Stimulated activated CD4-positive, alpha-beta T cell treated with anti-CD3 and anti-CD28 coated beads, Interleukin-4, amount 100 ng/mL, for 48 hours (primary cell): ENCODE measurements at places on chromosomes 3 and 15.

- DNase-seq = no peak
Measured at GRCh38 chr3:100992231-100993012, 799 bp downstream of the ABI3BP start.

DNA sequence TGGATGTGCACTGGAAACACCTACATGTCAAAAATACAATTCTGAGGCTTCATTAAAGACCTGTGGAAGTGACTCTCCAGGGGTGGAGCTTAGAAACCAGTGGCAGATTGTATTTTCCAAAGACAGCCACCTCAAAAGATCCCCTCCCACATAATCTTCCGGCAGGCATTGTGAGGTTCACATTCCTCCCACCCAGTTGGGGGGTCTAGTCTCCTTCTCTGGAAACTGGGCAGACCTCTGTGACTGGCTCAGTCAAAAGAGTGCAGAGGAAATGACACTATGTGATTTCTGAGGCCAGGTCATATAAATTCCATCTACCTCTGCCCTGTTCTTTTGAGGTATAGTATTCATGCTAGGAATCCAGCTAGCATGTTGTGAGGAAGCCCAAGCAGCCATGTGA is 1.9 kb upstream of the CFAP92 start:
- no peak for DNase-seq

- DNase-seq = no peak
Measured at GRCh38 chr3:183811638-183812037, 13.7 kb downstream of the MAP6D1 start.

DNA sequence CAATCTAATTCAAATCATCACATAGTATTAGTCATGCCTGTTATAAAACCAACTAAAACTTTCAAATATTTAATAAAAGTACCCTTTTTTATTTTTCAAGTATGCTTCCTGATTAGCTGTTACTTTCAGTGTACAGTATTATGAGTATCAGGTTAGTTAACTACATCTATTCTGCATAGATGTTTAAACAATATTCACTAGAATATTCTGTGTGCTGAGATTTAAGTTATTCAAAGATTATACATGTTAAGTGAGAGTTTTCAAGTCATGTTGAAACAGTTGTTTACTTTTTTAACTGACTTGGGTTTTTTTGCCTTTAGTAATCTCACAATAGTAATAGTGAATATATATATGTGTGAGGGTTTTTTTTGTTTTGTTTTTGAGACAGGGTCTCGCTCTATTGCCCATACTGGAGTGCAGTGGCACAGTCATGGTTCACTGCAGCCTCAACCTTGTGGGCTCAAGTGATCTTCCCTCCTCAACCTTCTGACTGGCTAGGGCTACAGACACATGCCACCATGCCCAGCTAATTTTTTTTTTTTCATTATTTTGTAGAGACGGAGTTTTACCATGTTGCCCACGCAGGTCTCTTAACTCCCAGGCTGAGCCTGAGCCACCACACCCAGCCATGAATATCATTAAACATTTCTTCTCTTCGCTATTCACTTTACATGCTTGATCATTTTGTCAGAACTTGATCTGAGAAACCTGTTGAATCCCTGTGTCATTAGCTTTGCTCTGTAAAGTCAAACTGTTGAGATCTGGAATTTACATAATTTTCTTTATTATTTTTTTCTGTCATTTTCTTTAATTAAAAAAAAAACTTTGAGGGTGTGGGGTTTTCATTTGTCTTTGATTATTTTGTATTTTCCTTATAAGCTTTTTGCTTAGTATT is 286.2 kb upstream of the UBE2E1 start:
- DNase-seq = no peak

GRCh38 chr3:45906681-45907407 is 20.5 kb downstream of the CCR9 start:
- no peak for DNase-seq

DNA sequence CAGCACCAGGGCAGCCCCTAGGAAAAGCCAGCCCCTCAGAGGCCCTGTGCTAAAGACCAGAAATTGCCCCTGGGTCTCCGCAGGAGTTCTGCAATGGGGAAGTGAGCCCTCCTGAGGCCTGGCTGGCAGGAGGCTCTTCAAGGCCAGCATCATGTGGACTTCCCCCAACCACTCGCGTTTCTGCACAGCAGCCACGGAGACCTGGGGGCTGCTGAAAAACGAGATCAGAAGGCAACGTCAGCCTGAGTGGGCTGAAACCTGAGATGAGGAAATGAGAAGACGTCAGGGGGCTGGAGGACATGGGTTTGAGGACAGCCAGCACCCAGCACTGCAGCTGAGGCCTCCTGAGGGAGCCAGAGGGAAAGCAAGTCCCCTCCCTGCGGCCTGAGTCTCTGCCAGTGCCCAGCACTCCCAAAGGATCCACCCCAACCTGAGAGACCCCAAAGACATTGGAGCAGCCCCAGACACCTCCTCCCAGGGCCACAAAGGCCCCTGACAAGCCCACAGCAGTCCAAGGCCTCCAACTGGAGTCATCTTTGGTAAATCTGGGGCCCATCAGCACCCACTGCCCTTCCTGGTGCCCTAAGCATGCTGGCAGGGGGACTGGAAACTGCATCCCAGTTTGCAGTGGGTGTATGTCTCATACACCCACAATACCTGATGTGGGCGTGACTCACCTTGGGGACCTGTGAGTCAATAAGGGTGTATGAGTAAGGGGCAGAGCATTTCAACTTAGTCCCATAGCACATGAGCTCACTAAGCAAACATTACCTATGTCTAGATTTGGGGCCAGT is 29.2 kb upstream of the CYP11A1 start:
- peak; percentile 54 for DNase-seq

GRCh38 chr3:124273651-124274050 is 281.7 kb upstream of the ROPN1 start:
- no peak for DNase-seq

- no peak for DNase-seq
Measured at GRCh38 chr15:56534728-56535127, 69.8 kb upstream of the MNS1 start.

DNA sequence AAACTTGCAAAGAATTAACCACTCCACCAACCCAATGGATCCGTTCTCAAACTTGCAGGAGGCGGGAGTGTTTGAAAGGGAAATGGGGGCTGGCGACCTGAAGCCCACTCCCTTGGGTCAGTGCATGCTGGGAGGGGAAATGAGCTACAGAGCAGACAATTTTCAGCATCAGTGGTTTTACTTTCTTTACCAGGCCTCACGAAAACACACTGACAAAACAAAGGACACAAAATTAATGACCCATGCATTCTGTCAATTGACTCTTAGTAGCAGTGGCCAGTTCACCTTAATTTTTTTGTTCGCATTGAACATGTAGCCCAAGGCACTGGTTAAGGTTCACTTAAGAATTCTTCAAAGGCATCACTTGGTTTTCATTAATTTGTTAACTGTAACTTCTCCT is 413.5 kb downstream of the MECOM start:
- DNase-seq = no peak

- no peak for DNase-seq
Measured at GRCh38 chr15:59812250-59812870, 123.2 kb upstream of the BNIP2 start.

DNA sequence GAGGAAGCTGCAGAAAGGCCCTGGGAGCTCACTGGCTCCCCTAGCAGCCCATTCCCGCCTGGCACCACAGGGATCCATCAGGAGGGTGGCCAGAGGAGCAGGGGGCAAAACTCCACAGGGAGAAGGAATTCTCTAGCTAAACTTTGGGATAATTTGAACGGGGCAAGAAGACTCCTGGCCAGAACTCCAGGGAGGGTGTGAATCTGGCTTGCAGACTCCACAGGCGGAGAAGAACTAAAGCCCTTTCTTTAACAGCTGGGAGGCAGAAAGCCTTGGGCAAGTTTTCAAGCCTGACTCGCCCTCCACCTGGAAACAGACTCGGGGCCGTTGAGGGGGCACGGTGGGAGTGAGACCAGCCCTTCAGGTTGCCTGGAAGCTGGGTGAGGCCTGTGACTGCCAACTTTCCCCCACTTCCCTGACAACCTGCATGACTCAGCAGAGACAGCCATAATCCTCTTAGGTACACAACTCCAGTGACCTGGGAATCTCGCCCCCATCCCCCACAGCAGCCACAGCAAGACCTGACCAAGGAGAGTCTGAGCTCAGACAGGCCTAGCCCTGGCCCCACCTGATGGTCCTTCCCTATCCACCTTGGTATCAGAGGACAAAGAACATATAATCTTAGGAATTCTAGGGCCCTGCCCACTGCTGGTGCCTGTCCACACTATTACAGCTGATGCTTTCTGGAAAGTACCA is 28.6 kb downstream of the SLC27A2 start:
- DNase-seq = no peak

DNA sequence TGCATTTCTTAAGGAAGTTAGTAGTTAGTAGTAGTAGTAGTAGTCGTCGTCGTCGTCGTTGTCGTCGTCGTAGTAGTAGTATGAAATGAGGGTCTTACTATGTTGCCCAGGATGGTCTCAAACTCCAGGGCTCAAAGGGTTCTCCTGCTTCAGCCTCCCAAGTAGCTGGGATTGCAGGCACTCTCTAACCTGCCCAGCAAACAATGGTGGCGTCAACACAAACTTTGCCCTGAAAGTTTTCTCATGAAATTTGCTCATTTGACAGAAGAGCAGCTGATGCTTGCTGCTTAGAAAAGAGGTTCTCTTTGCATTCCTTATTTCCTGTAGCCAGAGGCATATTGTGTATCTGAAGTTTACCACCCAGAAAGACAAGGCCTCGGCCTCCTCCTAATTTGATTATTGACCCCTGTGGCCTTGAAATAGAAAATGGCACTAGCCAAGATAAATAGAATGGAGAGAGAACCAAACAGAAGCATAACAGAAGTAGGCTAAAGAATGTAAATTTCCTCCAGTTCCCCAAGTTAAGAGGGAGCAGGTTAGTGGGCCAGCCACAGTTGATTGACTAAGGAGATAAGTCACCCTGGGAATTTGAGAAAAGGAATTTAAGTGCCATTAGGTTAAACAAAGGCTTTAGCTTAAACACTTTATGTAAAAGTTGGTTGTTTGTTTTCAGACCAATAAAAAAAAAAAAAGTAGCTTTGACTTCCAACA is 166.2 kb upstream of the ROBO2 start:
- no peak for DNase-seq

DNA sequence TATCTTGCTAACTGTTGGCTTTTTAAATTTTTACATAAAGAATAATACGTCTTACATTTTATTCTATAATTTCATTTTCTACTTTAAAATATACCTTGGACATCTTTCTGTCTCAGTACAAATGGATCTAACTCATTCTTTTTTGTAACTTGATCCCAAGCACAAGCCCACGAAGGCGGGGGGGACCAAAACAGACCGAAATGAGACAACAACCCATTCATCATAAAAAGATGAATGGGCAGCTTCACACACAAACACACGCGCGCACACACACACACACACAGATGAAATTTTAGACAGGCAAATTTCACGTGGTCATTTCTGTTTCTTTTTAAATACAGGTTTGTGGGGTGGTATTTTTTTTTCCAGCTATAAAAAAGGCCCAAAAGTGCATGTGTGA is 271.3 kb upstream of the TOPAZ1 start:
- DNase-seq = no peak

DNA sequence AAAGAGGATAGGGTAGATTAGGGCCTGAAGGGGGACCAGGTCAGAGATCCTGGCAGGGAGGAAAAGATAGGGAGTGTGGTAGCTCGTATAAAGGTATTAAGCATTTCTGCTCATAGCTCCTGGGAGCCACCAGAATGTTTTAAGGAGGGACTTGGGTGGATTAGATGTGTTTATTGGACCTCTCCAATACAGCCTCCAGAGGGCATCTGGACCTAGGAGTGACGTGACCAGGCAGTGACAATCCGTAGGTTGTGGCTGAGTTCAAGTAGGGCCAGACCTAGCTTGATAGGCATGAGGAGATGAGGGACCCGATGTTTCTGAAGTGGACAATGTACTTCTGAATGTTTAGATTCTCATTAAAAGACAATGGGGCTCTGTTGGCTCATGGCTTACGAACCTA is 435.2 kb downstream of the MCTP2 start:
- no peak for DNase-seq

GRCh38 chr3:150870406-150870805 is 34.8 kb downstream of the MINDY4B start:
- DNase-seq = no peak

DNA sequence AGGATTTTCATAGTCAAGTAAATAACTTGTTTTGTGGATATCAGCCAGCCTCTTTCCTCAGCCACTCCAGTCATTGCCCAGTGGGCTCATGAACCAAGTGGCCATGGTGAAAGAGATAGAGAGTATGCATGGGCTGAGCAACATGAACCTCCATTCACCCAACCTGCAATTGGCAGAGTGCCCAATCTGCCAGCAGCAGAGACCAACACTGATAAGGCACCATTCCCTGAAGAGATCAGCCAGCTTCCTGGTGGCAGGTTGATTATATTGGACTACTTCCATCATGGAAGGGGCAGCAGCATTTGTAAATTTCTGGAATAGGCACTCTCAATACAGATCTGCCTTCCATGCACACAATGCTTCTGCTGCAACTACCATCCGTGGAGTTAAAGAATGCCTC is 10.3 kb upstream of the MCF2L2 start:
- no peak for DNase-seq

DNA sequence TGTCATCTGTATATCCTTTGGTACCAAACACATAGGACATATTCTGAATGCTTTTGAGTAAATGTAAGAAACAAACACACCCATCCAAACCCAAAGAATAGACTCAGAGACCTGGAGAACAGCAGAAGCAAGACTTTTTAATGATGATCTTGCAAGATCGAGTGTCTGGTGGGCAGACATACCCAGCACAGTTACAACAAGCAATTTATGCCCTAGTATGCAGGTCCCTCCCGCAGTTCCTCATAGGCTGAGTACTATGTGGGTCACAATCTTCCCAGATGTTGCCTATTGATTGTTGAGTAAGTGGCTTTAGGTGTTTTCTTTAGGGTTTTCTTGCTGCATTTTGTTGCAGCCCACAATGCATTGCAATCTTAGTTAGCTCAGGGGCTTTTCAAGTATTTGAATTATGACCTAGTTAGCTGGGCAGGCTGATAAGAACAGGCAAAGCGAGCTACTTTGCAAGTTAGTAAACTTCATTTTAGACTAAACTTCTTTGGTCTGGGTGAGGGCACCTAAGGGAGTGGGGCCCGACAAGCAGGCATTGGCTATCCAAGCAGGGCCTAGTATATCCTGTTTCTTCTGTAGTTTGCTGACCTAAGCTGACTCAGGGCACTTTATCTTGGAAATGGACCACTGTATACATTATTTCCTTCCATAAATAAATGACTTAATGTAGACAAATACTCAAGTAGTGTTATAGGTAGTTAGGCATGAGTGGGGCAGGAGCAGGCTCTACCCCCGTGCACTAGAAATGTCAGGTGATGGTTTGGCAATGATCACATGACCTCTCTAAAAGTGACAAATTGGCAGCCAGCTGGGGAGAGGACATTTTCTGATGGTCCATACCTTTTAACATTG is 87.3 kb upstream of the LIPC start:
- DNase-seq = no peak

- no peak for DNase-seq
Measured at GRCh38 chr15:40536501-40536900, 28.3 kb downstream of the CCDC32 start.

DNA sequence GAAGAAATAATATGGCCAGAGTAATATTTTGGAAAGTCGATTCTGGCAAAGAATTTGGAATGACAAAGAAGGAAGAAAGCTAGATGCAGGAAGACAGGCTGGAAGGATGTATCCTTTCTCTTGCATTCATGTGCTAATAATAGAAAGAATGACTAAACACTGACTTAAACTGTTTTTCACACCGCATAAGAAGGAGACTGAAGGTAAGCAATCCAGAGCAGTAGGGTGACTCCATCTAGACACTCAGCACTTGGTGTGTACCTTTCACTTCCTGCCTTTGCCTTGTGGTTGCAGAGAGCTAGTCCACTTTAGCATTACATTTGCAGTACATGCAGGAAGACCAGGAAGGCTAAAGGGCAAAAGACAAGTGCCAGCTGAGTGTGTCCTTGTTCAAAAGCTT is 234.6 kb downstream of the RBMS3 start:
- DNase-seq = no peak
